ENCODE measurements at places on chromosomes 6 and 20.

DNA sequence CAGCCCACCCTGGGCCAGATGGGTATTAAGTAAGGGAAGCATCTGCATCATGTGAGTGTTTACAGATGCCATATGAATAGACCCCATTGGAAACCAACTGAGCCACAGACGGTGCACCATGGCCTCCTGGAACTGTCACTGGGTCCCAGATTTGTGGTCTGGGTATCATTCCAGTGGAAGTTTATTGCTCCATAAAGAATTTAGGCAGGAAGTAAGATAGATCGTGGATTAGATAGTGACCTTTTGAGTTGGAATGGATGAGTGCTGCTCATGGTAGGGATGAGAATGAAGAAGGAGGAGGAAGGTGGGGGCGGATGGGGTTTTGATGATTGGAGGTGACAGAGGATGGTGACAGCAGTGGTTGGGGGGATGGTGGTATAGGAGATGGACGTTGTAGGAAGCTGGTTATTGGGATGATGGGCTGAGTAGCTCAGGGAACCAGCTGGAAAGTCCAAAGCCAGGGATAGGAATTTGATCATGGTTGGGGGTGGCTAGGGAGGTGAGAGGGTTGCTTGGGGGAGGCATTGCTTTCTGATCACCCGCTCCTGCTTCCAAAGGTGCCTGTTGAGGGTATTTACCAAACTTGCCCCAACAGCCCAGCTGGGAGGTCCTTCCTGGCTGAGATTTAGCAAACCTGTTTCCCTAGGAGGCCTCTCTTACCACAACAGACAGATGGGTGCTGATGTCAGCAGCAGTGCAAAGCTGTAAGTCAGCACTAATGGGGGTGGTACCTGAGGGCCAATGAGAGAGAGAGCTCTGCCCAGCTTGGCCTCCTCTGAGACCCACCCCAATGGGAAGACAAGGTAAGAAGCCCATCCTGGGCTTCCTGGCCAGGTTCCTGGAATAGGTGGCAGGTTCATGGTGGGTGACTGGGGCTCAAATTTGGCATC is 78.0 kb downstream of the VEGFA start:
- no peak for DNase-seq

DNA sequence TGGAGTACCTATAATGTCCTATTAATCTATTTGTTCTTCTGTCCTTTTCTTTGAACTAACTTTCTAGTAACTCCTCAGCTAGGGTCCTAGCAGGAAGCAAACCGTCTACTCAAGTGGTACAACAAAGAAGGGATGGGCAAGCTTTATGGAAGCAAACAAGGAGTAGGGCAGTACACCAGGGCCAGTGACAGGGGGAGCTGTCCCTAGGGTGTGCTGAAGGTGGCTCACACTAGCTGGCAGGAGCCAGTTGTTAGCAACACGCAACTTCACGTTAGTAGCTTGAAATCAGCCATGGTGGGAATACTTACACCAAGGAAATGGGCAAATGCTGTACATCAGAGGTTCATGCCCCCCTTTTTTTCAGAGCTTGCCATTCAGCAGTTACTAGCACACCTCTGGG is 74.0 kb upstream of the EYA2 start:
- DNase-seq, result no peak

DNA sequence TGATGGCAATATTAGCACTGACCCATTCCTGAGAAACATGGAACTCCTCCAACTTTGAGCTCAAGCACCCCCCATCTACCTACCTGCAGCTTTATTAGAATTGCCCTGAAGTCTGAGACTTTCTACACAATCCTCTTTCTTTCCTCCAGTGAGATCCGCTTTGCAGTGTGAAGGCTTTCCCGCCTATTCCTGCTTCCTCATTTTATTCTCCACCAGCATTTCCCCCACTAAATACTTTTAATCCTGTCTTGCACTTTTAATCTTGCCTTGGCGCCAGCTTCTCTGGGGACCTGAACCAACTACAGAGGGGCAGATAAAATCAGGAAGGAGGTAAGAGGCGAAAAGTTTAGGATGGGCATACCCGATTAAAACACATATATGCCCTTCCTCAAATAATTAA is 178.1 kb upstream of the PRDM1 start:
- no peak for DNase-seq

- DNase-seq, result no peak
These were observed 194.6 kb downstream of the DST start for GRCh38 chr6:56448046-56448445.

DNA sequence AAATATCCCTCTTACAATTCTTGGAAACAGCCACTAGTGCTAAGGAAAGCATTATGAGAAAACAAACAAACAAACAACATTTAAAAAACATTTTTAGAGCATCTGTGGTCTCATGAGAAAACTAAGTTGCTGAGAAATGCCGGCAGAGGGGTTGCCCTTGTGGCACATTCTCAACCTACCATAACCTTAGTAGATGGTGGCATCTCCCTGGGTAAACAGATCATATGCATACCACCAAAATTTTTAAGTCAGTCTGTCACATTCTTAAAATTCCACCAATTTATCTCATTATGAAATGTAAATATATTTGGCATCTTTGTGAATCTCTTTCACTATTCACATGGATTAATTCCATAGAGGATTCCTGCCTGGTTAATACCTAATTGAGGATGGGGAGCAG is 575.7 kb upstream of the MARCKS start:
- DNase-seq, result no peak

DNA sequence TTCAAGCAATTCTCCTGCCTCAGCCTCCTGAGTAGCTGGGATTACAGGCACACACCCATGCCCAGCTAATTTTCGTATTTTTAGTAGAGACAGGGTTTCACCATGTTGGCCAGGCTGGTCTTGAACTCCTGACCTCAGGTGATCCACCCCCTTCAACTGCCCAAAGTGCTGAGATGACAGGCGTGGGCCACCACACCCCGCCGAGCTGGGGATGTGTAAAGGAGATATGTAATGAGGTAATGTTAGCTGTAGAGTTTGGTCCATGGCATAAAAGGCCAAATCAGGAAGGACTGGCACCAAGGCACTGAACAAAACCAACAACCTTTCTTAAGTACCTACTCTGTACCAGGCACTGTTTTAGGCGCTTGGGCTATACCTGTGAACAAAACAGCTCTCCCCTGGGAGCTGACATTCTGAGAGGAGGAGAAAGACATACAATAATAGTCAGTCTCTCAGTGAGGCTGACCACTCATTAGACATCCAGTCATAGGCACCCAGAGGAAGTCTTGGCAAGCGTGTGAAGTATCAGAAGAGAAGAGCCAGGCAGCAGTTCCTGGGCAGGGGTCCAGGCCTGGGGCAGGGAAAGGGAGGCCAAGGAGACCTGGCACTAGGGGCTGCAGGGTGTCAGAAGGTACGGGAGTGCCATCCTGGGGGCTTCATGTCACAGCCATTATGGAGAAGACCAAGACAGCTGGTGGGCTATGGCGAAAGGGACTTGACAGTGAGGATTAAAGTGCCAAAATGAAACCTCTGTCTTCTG is 164.8 kb upstream of the DTNBP1 start:
- DNase-seq, result no peak

GRCh38 chr6:135018052-135018451 is 36.6 kb downstream of the HBS1L start:
- no peak for DNase-seq

DNA sequence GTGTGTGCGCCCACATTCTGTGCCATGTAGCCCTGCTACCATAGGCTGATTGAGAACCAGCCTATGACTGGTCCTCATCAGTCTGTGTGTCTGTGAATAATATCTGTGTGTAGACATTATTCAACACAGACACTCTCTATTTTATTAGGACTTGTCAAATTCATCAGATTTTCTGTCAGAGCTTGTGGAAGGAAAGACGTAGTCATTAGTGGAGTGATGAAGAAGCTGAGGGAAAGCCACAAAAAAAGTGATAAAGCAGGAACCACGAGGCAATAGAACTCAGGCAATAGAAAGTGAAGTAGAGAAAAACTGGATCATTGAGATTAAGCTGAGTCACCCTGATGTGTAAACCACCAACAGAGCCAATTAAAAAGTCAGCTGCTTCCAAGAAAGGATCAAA is 122.2 kb upstream of the MARCKS start:
- no peak for DNase-seq

GRCh38 chr6:97864366-97864765 is 581.4 kb upstream of the MMS22L start:
- DNase-seq, result no peak

GRCh38 chr20:15564981-15565380 is 1008.3 kb downstream of the KIF16B start:
- DNase-seq, result no peak

DNA sequence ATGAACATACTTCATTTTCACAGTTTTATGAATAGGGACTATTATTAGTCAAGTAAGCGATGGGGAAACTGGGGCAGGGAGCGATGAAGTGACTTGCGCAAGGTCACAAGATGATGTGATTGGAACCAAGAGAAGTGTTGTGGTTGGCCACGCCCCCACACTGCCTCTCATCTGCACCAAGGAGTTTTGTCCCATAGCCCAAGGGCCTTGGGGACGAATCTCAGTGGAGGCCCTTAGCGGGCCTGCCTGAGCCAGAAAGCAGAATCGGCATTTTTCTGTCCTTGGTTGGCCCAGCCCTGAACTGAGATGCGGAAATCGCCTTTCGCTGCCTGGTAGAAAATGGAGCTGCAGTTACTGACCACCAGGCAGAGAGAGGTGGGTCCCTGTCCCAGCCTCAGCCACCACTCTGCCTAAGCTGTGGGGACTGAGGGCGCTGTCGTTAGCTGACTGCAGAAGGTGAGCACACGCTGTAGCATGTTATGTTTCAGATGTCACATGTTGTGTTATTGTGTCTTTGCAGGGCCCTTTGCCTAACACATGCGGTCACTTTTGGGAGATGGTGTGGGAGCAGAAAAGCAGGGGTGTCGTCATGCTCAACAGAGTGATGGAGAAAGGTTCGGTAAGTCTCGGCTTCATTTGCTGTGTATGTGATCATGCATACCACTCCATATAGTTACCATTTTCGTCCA is 57.8 kb downstream of the PTPN1 start:
- no peak for DNase-seq

DNA sequence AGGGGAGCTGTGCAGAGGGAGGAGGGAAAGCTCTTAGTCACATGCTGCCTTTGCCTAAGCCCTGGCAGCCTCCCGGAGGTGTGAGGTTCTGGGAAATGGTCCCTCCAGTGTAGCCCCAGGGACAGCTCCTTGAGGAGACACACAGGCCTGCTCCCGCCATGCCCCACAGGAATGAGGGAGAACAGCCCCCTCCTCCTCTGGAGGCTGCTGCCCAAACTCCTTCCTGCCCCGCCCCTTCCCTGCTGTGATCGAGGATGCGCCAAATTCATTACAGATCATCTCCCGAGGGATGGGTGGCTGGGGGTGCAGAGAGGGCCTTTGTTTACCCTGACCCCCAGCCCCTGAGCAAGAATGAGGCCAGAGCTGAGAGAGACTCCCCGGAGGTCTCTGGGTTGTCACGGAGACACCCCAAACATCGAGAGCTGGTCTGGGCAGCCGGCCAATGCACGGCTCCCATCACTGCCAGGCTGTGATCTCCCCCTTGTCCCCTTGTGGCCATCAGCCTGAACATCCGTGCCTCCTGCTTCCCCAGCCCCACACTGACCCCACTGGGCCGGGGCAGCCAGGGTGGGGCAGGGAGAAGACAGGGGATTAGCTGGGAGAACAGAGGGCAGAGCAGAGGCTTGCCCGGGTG is 8.4 kb downstream of the CYP21A2 start:
- DNase-seq, result no peak

GRCh38 chr6:157158897-157159296 is 164.4 kb downstream of the TMEM242 start:
- no peak for DNase-seq

DNA sequence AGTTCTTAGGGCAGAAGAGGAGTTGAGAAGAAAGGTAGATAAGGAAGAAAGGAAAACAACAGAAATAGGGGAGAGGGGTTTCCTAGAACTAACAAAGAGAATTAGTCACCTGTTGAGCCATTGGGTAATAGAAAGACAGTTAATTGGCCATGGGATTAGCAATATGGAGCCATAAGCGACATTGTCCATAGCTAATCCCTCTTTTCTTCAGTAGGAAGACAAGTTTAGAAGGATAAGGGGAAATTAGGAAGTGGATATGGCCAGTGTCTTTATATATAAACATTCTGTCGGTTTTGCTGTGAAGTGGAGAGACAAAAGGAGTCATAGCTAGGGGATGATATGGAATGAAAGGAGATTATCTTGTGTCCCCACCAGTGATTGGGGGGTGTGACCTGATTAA is 43.9 kb upstream of the COL10A1 start:
- DNase-seq, result no peak

DNA sequence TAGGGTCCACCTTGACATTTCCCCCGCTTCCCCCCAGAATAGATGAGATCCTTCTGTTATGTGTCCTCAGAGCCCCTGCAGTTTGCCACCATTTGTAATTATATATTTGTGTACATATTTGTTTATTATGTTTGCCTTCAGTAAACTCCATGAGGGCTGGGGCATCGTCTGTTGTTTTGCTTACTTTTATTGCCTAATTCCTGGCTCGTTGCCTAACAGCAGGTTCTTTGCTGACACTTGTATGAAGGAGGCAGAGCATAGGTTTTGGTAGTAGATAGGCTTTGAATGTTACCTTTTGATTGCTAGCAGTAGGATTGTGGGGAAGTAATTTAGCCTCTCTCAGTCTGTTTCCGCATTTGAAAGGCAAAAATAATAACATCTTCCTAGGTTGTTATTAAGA is 9.9 kb downstream of the MAP3K4 start:
- no peak for DNase-seq

GRCh38 chr20:47354464-47354713 is 2.1 kb downstream of the ZMYND8 start:
- DNase-seq, result no peak

DNA sequence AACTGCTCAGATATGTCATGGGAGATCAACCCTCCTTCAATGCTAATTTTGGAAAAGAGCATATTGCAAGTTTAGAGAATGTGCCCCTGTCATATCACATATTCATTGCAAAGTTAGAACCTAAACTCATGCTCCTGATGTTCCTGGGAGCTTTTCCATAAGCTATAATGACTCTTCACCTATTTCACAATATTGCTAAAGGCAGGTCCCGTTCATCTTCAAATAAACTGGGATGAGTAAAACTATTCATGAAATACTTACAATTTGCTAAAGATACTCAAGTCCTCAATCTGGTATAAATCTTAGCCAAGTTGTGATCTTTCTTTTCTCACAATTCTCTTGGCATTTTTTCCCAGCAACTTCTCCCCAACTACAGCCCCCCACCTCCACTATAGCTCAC is 121.7 kb upstream of the TNFAIP3 start:
- DNase-seq, result no peak

Measured in stimulated activated CD4-positive, alpha-beta T cell treated with anti-CD3 and anti-CD28 coated beads, Interleukin-12 subunit alpha, Interleukin-12 subunit beta, amount 100 ng/mL, for 4 hours (primary cell).